Transverse colon (tissue), 4 donors: ENCODE measurements at places on chromosomes 1 and 21.
A peak's percentile ranks its signal among the peaks of the same experiment; 100 is the strongest.

DNA sequence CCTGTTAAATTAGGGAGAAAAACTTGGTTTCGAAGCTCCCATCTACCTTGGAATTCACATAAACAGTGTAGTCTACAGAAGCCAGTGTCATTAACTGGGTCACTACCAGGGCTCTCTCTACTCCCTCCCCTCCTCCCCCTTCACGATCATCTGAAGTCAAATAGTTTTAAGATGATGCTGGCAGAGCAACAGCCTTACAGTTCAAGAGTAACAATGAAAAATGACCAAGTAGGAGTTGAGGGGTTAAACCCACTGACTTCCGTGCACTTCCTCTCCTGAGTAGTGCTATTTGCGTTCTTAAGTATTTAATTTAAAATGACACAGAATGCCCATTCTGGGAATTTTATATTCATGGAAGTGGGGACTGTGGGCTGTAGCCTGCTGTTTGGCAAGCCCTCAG is 236.9 kb downstream of the SIPA1L2 start:
- no peak overlapping the region for H3K4me3 ChIP-seq
- peaks cover 4% of the 10 kb centered on the region for H3K36me3 ChIP-seq
- DNase-seq, result no peak
- H3K4me1 ChIP-seq, result no peaks in the 10 kb centered on the region

GRCh38 chr21:35843911-35844667 is 216.2 kb downstream of the SETD4 start:
- no peaks in the 10 kb centered on the region for H3K36me3 ChIP-seq
- H3K4me3 ChIP-seq, result no peak overlapping the region
- no peak overlapping the region for H3K27ac ChIP-seq
- no peaks in the 10 kb centered on the region for H3K4me1 ChIP-seq
- H3K27me3 ChIP-seq, result no peaks in the 10 kb centered on the region
- DNase-seq, result no peak

DNA sequence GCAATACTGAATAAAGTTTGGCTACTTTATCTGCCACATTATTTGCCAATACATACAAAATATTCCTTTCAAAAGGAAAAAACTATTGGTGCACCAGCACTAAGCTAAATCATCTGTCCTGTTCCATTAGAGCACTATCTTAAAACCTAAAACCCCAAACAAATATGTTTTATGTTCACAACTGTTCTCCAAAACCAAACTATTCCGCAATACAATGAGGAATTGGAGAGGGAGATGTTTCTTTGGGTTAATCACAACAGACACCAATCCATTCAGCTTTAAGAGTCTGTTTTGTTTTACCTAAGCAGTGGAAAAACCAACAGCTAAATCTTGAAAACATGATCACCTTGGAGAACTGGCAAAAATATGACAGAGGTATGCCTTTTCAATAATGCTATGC is 85.1 kb downstream of the ZNF644 start:
- H3K27ac ChIP-seq, result no peak overlapping the region
- peaks cover 15% of the 10 kb centered on the region for H3K36me3 ChIP-seq
- no peak overlapping the region for H3K4me3 ChIP-seq
- no peaks in the 10 kb centered on the region for H3K4me1 ChIP-seq
- H3K27me3 ChIP-seq, result no peaks in the 10 kb centered on the region

- no peaks in the 10 kb centered on the region for H3K4me1 ChIP-seq
- H3K4me3 ChIP-seq, result no peak overlapping the region
- no peaks in the 10 kb centered on the region for H3K27me3 ChIP-seq
Observed at GRCh38 chr1:160177667-160178066, 12.7 kb upstream of the CASQ1 start.

GRCh38 chr1:186139701-186140100 is 235.4 kb downstream of the TPR start:
- no peaks in the 10 kb centered on the region for H3K4me1 ChIP-seq
- no peaks in the 10 kb centered on the region for H3K27me3 ChIP-seq
- no peak for DNase-seq
- H3K4me3 ChIP-seq, result no peak overlapping the region

DNA sequence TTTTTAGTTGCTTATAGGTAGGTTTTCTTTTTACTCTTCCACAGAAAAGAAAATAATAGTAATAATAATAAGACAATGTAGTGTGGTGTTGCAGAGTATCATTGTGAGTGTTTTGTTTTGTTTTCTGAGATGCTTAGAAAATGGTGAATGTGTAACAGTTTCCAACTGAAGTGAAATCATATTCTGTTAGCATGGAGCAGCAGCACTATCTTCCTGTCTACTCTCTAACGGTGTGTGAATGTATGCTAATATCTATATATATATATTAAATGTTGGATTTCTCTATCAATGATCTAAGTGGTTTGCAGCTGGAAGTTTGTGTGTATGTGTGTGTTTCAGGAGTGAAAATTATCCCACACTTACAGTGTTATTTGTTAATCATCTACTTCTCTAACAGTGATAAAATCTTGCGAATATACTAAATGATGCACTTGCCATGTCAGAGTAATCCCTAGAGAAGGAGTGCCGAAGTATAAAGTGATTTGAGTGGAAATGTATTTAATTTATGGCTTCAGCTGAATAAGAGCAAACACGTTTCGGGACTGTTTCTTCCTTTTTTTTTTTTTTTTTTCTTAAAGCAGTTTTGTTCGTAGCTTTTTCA is 377 bp downstream of the SAMD13 start:
- no peaks in the 10 kb centered on the region for H3K27me3 ChIP-seq
- H3K36me3 ChIP-seq, result no peaks in the 10 kb centered on the region
- H3K4me1 ChIP-seq, result peaks cover 17% of the 10 kb centered on the region
- no peak for DNase-seq
- H3K27ac ChIP-seq, result peak overlapping the region; percentile 94
